ENCODE measurements at places on chromosomes 12 and 14. TPM values are rescaled to one million over a fixed set of nuclear protein-coding genes. Genes with fewer than 3 reads are reported as not detected.

The SLC10A1 gene
- 1.8 TPM for total RNA-seq

The HOXC6 gene
- 49.0 TPM for total RNA-seq

The HNRNPA1 gene
- total RNA-seq, result 737 TPM

The PIK3C2G gene
- total RNA-seq, result not detected

The TUNAR gene
- not detected for total RNA-seq

The CHGA gene
- total RNA-seq, result 48.5 TPM

The TNS2 gene
- 3.7 TPM for total RNA-seq
